Lung (tissue), 17 donors: ENCODE measurements at places on chromosomes 16 and 17. TPM values are rescaled to one million over a fixed set of nuclear protein-coding genes. Genes with fewer than 3 reads are reported as not detected.

ITGA2B gene
- total RNA-seq, result 9.2 TPM

KRT24 gene
- not detected for total RNA-seq

ALOX12B gene
- total RNA-seq, result 0.48 TPM

PDE6G gene
- total RNA-seq, result not detected

CES1 gene
- total RNA-seq, result 77.7 TPM

- H3K4me1 ChIP-seq, result peaks cover 5% of the 10 kb centered on the region
- no peak overlapping the region for H3K27ac ChIP-seq
- H3K36me3 ChIP-seq, result no peaks in the 10 kb centered on the region
- no peak overlapping the region for H3K4me3 ChIP-seq
Measured at GRCh38 chr16:9042533-9042932, 48.9 kb upstream of the HAPSTR1 start.

DNA sequence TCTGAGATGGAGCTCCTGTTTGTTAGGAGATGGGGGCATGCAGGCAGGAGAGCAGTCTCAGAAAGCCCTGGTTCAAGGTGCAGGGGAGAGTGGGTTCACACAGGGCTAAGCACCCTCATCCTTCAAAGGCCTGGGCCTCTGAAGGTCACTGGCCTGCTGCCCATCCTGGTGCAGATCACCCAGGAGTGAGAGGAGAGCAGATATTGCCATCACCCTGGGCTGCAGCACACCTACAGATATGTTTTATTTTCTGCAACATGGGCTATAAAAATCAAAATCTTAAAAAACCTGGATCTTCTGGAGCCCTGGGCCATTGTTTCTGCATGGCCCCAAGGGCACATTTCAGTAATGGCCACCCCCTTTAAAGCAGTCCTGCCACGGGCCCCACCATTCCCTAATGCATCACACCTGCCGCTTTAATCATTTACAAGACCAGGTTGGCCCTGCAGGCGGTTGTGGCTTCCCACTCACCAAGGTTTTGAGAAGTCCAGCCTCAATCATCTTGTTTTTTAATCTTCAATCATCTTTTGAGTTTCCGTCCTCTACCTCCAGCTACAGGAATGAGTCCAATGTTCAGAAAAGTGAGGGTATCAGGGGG is 20.4 kb upstream of the NUP93 start:
- no peaks in the 10 kb centered on the region for H3K36me3 ChIP-seq
- DNase-seq, result no peak

DNA sequence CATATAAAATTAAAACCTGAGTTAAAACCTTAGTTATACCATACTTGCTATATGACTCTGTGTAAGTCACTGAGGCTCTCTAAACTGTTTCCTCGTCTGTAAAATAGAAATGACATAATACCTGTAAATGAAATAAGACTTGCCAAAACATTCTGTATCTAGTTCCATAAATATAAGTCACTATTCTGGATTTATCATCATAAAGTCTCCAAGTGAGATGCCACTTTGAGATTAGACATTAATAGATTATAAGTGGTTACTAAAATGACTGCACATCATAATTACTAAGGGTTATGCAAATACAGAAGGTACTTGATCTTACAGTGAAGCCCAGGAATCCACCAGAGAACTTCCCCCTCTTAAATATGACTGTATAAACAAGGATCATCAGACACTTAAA is 12.0 kb upstream of the BRIP1 start:
- peaks cover 3% of the 10 kb centered on the region for H3K36me3 ChIP-seq
- H3K27ac ChIP-seq, result no peak overlapping the region
- H3K4me3 ChIP-seq, result no peak overlapping the region
- no peak for DNase-seq
- no peaks in the 10 kb centered on the region for H3K4me1 ChIP-seq

- DNase-seq, result peak; percentile 52
- no peaks in the 10 kb centered on the region for H3K36me3 ChIP-seq
- H3K4me1 ChIP-seq, result peaks cover 12% of the 10 kb centered on the region
- no peak overlapping the region for H3K4me3 ChIP-seq
- H3K27me3 ChIP-seq, result no peaks in the 10 kb centered on the region
Measured at GRCh38 chr16:86449446-86450095, 60.8 kb upstream of the FOXF1 start.

- no peak overlapping the region for H3K4me3 ChIP-seq
- H3K4me1 ChIP-seq, result no peaks in the 10 kb centered on the region
- H3K36me3 ChIP-seq, result no peaks in the 10 kb centered on the region
- peak; percentile 72 for DNase-seq
- H3K27ac ChIP-seq, result no peak overlapping the region
Measured at GRCh38 chr16:68658341-68658973, 13.3 kb downstream of the CDH3 start.

- no peaks in the 10 kb centered on the region for H3K36me3 ChIP-seq
- no peaks in the 10 kb centered on the region for H3K27me3 ChIP-seq
- H3K4me3 ChIP-seq, result no peak overlapping the region
- no peaks in the 10 kb centered on the region for H3K4me1 ChIP-seq
- H3K27ac ChIP-seq, result no peak overlapping the region
Measured at GRCh38 chr17:14604591-14605266, 303.8 kb downstream of the HS3ST3B1 start.

- no peak overlapping the region for H3K4me3 ChIP-seq
- DNase-seq, result no peak
- peaks cover 7% of the 10 kb centered on the region for H3K4me1 ChIP-seq
- no peak overlapping the region for H3K27ac ChIP-seq
Measured at GRCh38 chr17:72614476-72614870, 478.0 kb downstream of the SLC39A11 start.

GRCh38 chr17:63704259-63704576 is 4.3 kb upstream of the LIMD2 start:
- H3K4me1 ChIP-seq, result peaks cover 10% of the 10 kb centered on the region
- H3K27me3 ChIP-seq, result no peaks in the 10 kb centered on the region
- H3K4me3 ChIP-seq, result no peak overlapping the region
- DNase-seq, result no peak

DNA sequence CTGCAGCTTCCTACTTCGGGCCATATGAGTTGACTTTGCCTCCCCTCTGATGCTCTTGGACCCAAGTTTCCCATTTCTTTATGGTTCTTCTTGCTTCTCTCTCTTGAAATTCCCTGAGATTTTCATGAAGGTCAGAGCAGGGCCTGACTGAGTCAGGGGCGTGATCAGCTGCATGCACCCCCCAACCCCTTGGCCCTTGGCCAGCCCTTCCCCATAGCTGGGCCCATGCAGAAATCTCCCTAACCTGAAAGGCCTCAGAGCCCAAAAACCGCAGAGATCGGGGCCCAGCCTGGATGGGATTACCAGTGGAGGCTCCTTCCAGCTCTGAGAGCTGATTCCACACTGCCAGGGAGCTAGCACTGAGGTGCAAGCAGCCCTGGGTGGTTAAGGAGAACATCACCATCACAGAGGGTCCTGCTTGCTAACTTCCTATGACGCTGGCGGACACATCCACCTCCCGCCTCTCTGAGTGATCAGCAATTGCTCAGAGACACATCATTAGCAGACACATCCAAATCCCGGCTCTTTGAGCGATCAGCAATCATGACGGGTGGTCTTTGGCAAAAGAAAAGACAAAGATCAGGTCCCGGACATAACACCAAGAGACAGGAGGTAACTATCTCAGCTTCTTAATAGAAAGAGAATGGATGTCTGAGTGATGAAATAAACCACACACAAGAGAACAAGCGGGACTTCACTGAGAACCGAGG is 161.5 kb downstream of the C16orf78 start:
- no peak overlapping the region for H3K27ac ChIP-seq
- peak; percentile 82 for DNase-seq
- H3K36me3 ChIP-seq, result no peaks in the 10 kb centered on the region
- no peaks in the 10 kb centered on the region for H3K27me3 ChIP-seq
- H3K4me1 ChIP-seq, result peaks cover 11% of the 10 kb centered on the region
- no peak overlapping the region for H3K4me3 ChIP-seq

- H3K27me3 ChIP-seq, result no peaks in the 10 kb centered on the region
- peaks cover 13% of the 10 kb centered on the region for H3K4me1 ChIP-seq
- no peak for DNase-seq
- no peak overlapping the region for H3K4me3 ChIP-seq
Measured at GRCh38 chr16:1830213-1830612, 3.2 kb downstream of the FAHD1 start.

- no peaks in the 10 kb centered on the region for H3K4me1 ChIP-seq
- DNase-seq, result no peak
- H3K27me3 ChIP-seq, result peaks cover 4% of the 10 kb centered on the region
- no peaks in the 10 kb centered on the region for H3K36me3 ChIP-seq
- peak overlapping the region; percentile 40 for H3K4me3 ChIP-seq
Measured at GRCh38 chr16:727291-727977, 528 bp downstream of the HAGHL start.

DNA sequence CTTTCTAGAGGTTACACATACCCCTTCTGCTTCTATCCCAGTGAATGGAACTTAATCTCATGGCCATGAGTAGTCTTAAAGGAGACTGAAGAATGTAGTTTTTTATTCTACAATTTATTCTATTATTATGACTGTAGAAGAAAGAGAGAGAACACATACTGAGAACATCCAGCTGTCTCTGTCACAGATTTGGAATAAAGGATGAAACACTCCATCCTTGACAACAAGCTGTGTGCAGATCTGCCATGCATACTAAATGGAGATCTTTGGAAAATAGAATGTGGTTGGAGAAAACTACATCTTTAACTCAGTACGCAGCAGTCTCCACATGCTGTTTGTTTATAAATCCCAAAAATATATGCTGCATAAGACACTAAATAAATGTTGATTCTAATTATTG is 54.1 kb upstream of the NUDT7 start:
- H3K4me1 ChIP-seq, result no peaks in the 10 kb centered on the region
- H3K27me3 ChIP-seq, result no peaks in the 10 kb centered on the region
- H3K36me3 ChIP-seq, result no peaks in the 10 kb centered on the region
- H3K4me3 ChIP-seq, result no peak overlapping the region
- H3K27ac ChIP-seq, result no peak overlapping the region

DNA sequence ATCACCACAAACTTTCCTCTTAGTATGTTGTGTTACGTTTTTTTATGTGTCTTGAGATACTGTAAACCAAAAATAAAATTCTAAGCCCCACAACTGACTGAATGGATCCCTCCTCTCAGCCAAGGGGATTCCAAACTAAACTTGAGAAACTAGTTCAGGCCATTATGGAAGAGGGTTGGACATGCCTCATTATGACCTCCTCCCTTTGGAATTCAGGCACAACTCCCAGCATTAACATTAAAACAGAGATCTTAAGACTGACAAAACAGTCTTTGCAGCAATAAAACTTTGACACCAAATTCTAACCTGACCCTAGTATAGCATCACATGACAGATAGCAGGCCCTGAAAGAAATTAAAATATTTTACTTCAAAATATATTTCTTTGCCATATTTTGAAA is 51.1 kb upstream of the SLC47A1 start:
- peak; percentile 61 for DNase-seq
- H3K4me1 ChIP-seq, result peaks cover 4% of the 10 kb centered on the region
- H3K27me3 ChIP-seq, result no peaks in the 10 kb centered on the region
- H3K4me3 ChIP-seq, result no peak overlapping the region
- no peak overlapping the region for H3K27ac ChIP-seq

DNA sequence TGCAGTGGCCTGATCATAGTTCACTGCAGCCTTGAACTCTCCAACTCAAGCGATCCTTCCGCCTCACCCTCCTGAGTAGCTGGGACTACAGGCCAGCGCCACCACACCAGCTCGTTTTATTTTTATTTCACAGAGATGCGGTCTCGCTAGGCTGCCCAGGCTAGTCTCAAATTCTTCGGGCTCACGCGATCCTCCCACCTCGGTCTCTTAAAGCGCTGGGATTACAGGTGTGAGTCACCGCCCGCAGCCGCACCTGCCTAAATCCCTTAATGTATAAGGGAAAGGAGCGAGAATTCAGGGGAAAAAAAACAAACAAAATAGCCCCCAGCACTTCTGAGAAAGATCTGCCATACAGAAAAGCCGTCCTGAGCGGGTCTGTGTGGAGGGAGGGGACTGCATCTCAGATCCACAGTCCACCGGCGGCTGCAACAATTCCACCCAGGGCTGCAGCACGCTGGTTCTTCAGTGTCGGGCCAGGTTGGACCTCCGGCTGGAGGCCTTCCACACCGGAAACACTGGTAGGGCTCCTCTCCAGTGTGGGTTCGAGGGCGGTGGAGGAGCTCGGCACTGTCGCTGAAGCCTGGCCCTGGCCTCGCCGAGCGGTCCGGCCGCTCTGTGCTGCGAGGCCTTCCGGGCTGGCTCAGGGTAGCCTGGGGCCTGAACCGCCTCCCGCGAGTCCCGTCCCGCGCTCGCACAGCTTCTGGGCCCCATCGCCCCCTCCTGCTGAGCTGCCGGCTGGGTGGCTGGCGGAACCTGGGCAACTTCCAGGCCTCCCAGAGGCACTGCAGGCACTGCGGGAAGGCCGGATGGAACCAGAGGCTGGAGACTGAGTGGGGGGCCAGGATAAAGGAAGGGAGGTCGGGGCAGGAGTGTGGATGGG is 7.0 kb downstream of the ZNF843 start:
- no peak overlapping the region for H3K4me3 ChIP-seq
- DNase-seq, result no peak
- H3K36me3 ChIP-seq, result no peaks in the 10 kb centered on the region
- peaks cover 4% of the 10 kb centered on the region for H3K4me1 ChIP-seq

DNA sequence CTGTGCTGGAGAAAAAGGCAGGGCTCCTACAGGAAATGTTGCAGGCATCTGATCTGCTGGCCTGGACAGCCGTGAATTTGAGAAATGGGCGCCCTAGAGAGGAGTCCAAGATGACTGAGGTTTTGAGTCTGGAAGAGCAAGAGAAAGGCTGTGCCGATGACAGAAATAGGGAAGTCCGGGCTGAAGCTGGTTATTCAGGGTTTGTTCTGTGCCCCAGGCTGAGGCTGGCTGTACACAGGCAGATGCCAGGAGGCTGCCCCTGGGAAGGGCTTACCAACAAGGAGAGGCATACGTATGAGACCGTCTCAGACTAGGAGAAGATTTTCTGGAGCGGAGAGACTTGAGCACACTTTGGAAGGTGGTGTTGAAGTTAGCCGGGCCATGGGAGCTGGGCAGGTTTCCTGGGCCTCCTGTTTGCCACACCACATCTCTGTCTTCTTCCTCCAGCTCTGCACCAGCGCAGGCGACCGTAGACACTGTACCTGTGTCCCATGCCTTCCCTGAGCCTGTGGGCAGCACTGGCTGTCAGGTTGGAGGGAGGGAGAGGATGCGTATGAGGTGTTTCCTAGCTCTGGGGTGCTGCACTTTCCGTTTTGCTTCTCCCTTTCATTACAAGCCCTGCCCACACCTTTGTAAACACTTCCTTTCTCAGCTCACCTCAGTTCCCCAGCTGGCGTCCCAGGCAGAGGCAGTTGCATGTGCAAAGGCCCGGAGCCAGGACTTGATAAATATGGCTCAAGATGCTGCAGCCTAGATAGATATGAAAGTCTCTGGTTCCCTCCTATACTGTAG is 80.8 kb downstream of the SPECC1 start:
- H3K27ac ChIP-seq, result peak overlapping the region; percentile 18
- H3K4me1 ChIP-seq, result no peaks in the 10 kb centered on the region
- DNase-seq, result no peak
- H3K4me3 ChIP-seq, result no peak overlapping the region
- H3K27me3 ChIP-seq, result no peaks in the 10 kb centered on the region
